ENCODE measurements at places on chromosomes 16 and 17.

GRCh38 chr17:59858167-59858816 is 34.5 kb downstream of the TUBD1 start:
- DNase-seq, result no peak

DNA sequence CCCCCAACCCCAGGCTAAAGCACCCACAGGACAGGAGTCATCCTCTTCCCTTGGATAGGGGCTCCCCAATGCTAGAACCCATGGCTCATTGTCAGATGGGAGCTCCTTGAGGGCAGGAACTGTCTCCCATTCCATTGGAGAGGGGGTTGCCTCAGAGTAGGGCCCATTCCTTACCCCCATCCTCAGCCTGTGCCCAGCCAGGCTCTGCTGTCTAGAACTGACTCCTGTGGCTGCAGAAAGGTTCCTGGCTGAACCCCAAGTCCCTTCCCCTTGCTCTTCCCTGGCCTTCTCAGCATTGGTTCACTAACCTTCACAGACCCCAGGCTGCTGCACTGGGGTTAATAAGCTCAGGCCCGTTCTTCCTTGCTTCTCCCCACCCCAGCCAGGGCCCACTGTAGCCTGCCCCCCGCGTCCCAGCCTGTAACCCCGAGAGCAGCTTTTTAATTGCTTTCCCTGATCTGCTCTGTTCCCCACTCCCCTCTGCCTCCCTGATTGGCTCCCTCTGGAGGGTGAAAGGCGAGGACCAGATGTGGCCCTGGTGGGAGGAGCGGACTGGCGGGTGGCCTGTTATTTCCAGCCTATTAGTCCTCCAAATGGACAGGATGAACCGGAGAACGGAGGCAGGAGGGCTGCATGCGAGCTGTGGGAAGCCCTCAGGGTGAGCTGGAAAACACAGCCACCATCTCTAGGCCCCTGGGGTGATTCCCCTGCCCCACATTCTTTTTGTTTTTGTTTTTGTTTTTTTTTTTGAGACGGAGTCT is 6.0 kb upstream of the GFAP start:
- no peak for DNase-seq

- no peak for DNase-seq
Observed at GRCh38 chr16:50273888-50274325, 7.6 kb downstream of the ADCY7 start.

- DNase-seq, result no peak
Observed at GRCh38 chr17:17628388-17629008, 37.0 kb upstream of the PEMT start.

DNA sequence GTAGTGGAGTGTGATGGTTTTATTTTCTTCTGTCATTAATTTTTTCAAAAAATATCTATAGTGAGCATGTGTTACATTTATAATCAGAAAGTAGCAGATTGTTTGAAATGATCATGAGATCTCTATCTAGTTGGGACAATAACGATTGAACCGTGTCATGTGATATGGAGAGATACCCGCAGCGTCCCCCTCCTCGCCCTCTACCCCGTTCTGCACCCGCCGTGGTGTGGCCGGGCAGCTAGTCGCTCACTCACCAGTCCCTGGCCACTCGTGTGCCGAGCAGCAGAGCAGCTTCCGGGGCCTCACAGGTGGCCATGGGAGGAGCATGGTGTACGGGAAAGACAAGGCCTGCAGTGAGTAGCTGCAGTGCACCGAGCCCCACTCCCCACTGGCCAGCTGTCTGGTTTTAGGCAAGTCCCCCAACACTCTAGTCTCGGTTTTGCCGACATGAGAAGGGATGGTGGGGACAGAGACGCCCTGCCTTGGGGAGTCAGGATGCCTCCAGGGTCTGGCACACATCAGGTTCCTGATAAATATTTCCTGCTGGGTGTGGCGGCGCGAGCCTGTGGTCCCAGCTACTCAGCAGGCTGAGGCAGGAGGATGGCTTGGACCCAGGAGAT is 15.3 kb downstream of the MLYCD start:
- DNase-seq, result no peak

DNA sequence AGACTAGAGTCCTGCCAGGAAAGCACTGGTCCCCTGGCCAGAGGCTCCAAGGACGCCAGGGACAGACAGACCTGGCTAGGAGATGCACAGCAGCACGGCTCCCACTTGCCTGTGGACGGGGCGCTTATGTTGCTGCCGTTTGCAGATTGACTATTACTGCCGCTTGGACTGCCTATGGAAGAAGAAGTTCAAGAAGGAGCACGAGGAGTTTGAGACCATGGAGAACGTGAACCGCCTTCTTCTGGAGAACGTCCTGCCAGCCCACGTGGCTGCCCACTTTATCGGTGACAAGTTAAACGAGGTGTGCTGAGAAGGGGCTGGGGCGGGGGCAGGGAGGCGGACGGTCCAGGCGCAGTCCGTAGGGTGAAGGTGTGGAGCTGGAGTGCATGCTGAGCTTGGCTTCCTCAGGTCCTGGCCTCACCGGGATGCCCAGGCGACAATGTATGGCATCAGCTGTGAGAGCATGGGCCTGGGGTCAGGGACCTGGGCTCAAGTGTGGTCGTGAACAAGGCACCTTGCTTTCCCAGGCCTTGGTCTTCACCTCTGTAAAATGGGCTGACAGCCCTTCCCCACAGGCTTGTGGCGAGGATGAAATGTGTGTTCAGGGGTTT is 45.6 kb downstream of the ADCY7 start:
- no peak for DNase-seq

- no peak for DNase-seq
Observed at GRCh38 chr16:82630688-82631087, 3.9 kb downstream of the CDH13 start.

DNA sequence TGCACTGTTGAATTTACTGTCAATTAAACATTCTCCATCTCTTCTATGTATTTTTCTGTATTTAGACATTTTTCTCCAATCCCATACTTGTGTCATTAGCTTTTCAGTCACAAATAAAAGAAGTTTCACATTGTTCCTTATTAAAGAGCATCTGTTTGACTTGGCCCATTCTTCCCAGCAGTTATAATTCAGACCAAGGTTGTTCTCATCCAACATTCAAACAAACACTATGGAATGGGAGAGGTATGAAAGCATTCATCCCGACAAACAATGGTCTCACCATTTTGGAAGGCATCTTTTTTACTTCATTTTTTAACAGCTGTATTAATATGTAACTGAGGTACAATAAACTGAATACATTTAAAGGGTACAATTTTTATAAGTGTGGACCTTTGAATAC is 208.8 kb upstream of the MAF start:
- no peak for DNase-seq

DNA sequence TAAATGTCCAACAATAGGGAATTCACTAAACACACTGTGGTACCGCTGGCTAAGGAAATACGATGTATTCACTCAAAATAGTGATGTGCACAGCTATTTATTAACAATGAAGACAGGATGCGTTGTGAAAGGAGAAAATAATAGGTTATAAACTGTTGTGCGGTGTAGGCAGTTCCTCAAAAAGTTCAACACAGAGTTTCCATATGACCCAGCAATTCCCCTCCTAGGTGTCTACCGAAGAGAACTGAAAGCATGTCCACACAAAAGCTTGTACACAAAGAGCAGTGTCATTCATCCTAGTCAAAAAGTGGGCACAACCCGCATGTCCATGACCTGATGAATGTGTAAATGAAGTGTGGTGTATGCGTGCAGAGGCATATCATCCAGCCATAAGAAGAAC is 1.2 kb upstream of the CES1 start:
- DNase-seq, result no peak

DNA sequence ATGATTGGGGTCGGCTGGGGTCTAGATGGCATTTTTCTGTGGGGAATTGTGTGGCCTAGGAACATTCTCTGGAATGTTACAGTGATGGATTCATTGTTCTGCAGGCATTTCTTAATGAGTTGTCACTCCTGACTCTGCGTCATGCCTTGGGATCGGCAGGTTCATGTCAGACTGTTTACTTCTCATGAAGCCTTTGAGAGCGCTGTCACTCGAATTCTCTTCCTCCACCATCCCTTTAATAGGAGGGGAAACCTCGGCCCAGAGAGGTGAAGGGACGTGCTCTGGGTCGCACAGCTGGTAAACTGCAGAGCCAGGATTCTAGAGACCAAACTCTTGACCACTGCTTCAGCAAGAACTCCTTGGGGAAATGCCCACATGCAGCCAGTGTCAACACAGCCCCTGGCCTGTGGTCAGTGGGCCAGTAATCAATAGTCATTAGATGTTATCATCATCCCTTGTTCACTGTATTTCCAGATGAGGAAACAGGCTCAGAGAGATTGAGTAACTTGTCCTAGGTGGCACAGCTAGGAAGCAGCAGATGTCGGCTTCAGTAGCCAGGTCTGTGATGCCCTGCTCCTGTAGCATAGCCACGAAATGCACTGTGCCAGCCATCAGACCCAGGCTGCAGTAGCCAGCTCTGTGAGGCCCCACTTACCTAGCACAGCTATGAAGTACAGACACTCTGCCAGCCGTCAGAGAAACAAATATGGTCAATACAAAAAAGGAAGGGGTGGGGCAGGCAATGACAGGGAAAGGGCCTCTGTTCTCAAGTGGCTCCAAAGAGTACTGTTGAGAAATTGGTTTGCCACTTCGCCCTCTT is 259.0 kb downstream of the CPPED1 start:
- DNase-seq, result no peak

DNA sequence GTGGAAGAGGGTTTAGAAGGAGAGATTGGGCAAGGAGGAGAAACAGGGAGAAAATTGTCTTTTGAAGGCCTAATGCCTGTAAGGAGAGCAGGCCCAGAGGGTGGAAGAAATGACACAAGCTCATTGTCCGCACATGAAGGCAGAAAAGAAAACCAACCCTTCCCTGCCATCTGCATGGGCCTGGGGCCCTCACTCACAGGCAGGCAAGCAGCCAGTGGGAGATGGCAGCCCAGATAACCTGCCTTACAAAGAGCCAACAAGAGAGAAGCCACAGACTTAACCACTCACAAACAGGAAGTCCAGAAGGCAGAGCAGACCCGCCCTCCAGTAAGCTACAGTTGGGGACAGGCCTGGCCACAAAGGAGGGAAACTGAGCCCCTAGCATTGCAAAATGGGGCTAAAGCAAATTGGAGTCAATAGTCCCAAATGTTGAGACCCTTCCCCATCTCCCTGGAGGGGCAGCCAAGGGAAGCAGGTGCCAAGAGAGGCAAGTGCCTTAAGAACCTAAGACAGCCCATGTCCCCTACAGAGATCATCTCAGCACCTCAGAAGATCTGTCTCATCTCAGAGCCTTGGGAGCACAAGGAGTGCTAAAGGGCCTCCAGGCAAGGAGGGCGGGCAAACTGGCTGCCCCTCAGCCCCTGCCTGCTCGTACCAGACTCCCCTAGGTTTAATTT is 7.3 kb upstream of the TSPOAP1 start:
- DNase-seq, result no peak

DNA sequence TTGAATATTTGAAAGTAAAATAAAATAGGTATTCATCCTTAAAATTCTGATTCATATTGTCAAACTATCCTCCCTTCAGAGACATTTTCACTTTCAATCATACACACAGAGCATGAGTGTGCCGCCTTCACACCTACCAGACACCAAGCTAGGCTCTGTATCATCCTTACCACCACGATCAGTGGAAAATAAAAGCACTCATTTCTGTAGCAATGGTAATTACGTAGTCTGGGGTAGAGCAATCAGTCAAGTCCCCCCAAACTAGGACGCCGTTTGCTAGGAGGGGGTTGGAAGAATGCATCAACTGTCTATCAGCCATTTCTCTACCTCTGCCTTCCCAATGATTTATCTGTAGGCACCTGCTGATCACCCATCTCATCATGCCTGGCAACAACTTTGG is 84.6 kb upstream of the GRIN2A start:
- no peak for DNase-seq

GRCh38 chr16:85471469-85472431 is 141.4 kb upstream of the GSE1 start:
- DNase-seq, result peak; percentile 61

DNA sequence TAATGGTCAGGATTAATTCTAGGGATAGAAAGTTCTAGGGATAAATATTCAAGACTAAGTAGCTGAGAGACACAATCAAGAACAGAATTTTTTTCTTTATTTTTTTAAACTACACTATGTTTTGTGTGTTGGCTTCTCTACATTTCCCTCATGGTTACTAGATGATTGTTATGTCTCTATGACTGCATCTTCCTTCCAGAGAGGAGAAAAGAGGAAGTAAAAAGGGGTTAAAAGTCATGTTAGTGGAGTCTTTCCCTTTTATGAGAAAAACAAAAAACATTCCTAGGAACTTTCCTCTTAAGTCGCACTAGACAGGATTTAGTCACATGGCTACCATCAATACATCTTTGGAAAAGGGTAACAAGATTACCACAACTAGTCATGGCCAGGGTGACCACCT is 375.0 kb downstream of the KCNJ2 start:
- DNase-seq, result no peak

GRCh38 chr17:8872705-8873435 is 5.4 kb upstream of the PIK3R6 start:
- no peak for DNase-seq

GRCh38 chr17:29116804-29117753 is 63.1 kb downstream of the MYO18A start:
- peak; percentile 30 for DNase-seq

GRCh38 chr16:35173295-35173694 is 1713.9 kb downstream of the TP53TG3F start:
- no peak for DNase-seq

- DNase-seq, result no peak
Observed at GRCh38 chr16:49013727-49014080, 267.9 kb downstream of the CBLN1 start.

GRCh38 chr17:28204751-28205150 is 114.2 kb upstream of the TMEM97 start:
- DNase-seq, result no peak

DNA sequence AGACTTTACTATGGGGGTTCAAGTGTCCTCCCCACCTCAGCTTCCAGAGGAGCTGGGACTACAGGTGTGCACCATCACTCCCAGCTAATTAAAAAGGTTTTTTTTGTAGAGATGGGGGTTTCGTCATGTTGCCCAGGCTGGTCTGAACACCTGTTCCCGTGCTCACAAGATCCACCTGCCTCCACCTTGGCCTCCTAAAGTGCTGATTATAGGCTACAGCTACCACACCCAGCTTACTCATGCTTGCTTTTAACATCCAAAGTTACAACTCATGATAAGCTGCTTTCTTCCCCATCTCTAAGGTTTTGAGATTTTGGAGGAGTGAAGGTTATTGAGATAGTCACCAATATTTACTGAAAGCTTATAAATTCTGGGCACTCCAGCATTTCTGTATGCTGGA is 2.6 kb downstream of the NUP88 start:
- no peak for DNase-seq

- DNase-seq, result no peak
Observed at GRCh38 chr16:83134638-83135037, 507.9 kb downstream of the CDH13 start.

GRCh38 chr16:86882586-86883280 is 304.4 kb downstream of the FOXL1 start:
- DNase-seq, result no peak
